CD4-positive, alpha-beta T cell treated with Interleukin-4 for 4 hours (primary cell): ENCODE measurements at places on chromosomes 7 and 10.

- peak; percentile 56 for DNase-seq
Measured at GRCh38 chr10:4344492-4344994, 481.5 kb upstream of the AKR1E2 start.

DNA sequence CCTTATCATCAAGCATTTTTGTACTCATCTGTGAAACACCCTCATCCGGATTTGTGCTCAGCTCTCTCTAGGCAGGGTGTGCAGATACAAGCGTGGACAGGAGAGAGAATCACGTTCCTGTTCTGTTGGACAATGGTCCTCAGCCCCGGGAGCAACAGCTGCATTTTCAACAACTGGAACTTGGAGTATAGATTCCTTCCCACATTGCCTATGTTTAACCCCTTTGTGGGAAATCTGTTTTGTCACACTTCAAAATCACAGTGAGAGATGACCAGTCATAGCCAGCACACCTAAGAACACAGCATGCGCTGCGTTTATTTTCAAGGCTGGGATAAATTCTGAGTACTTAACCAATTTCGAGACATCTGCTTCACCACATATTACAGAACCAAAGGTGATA lies 32.5 kb downstream of the MAP3K8 start:
- DNase-seq: no peak

- DNase-seq: no peak
Measured at GRCh38 chr7:157058068-157058467, 47.6 kb upstream of the MNX1 start.

DNA sequence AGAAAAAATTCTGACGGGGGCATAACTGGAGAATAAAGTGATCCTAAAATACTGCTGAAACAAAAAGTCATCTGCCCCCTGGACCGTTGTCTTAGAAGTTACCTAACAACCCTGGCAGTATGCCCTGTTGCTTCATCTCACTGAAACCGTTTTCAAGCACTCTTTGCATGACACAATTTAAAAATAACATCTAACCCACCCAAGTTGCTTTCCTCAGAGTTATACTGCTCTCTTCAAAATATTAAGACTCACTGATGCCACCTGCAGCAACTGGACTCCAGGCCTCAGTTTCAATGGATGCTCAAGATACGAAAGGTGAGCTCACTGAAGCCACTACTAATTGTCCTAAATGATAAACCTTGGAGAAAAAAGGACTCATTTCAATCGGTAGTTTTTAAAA lies 57.4 kb downstream of the CDK6 start:
- DNase-seq: no peak

DNA sequence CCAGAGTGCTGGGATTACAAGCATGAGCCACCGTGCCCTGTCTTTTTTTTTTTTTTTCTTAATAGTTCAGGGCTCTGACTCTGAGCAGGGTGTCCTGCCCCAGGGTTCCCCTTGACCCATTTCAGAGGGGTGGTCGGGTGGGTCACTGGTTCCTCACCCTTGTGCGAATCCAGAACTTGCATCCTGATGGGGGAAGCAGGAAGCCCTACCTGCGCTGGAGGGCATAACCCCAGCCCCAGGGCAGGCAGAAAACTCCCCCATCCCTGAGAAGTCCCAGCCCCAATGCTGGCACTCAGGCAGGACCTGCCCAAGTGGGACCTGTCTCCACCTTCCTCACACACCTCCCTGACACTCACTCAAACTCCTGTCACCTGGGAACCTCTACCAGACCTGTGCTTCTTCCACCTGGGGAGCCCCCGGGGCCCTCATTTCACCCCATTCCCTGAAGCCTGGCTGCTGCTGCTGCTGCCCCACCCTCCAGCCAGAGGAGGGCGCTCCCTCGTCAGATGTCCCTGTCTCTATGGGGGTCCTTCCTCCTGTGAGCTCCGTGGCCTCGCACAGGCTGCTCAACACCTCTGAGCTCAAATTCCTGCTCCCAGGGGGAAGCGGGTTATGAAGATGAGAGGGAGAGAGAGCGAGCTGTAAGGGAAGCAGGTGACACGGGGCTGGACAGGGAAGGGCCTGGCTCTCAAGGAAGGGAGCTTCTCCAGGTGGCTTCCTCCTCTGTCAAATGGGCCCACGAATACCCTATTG lies 15.1 kb upstream of the ZNF273 start:
- peak; percentile 28 for DNase-seq

GRCh38 chr7:1230411-1231213 lies 2.1 kb upstream of the UNCX start:
- DNase-seq: no peak

DNA sequence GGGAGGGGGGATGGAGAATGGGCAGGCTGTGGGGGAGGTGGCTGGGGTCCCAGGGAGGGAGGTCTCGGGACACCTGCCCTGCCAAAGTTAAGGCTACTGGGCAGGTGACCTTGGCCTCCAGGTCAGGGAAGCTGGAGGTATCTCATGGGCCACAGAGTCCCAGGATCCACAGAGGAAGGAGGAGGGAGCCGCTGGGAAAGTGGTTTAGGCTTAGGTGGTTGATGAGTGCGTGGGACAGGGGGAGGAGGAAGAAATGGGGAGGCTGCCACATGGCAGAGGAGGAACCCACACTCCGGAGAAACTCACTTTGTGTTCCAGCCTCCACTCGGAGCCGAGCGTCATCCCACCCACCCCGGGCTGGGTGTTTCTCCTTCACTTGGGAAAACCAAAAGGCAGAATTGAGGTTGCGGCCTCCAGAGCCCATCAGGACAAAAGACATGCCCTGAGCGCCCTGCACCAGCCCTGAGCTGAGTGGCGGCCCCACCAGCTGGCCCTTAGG lies 46.1 kb downstream of the ASB13 start:
- DNase-seq: no peak

DNA sequence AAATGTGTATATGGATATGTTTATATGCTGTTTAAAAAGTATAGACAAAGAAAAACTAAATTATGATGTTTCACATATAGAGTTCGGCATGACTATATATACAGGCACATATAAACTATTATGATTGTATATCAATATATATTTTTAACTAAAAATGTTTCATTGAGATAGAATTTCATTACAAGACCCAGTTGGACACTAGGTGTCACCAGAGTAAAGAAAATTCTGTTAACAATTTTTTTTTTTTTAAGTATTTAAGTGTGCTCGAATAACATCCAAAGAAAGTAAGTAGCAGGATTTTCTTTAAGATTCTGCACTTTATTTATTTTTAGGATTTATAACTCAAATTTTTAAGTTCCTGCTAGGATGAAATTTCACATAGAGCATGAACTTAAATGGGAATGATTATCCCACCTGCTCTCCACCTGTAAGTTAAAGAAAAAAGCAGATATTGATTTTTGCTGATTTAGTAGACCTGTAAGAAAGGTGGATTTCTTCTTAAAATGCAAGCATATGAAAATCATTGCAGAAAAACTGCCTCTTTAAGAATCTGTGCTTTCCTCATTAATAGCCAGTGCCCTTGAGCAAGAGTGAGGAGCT lies 961.5 kb downstream of the PCDH15 start:
- no peak for DNase-seq

DNA sequence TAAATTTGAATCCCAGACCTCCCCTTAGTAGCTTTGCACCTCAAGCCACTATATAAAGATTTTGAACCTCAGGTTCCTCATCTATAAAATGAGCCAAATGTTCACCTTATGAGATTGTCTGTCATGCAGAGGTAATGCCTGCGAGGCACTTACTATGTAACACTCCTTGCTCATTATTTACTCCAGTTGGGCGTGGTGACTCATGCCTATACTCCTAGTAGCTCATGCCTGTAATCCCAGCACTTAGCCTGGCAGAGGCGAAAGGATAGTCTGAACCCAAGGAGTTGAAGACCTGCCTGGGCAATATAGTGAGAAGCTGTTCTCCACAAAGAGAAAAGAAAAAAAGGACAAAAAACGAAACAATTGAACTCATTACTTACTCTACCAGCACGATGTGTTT lies 82.2 kb downstream of the MDFIC start:
- no peak for DNase-seq

DNA sequence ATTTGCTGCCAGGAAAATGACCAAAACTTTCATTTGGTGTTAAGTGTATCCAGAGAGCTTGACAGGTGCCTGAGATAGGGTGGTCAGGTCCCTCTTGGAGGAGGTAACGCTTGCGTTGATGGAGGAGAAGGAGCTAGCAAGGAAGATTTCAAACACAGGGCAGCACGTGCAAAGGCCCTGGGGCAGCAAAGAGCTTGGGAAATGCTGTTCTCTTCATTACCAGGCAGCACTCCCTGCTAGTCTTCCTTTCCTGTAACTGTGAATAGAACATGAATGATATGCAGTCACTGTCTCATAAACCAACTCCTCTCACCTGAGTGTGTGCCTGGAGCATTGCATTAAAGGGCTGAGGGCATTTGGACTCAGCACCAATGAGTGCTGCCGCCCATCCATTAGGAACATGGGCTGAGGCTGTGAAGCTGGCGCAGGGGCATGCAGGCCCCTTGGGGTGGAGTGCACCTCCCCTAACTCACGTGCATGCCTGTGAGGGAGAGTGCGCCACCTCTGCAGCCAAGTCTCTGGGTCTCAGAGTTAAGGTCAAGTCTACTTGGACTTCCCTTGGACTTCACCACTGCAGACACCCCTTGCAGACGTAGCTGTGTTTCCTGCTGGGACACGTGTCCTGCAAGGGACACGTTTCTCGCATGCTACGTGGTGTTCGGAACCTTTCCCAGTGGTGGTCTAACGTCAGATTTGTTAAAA lies 136.8 kb downstream of the PAXIP1 start:
- no peak for DNase-seq

DNA sequence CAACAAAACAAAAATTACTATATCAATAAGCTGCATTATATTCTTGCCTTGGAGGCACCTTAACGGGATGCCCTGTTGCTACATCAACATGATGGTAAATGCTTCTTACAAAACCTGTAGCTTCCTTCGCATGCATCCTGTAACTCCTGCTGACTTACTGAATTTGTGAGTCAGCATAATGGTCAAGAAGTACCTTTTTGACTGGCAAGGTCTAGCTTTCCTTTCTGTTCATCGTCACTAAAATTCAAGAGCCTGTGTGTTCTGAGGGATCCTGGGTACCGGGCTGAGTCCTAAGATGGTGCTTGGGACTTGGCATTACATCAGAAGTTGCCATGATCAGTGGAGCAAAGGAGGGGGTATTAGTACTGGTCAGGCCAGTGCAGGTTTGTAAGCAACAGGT lies 4.9 kb downstream of the PFKFB3 start:
- DNase-seq: no peak

DNA sequence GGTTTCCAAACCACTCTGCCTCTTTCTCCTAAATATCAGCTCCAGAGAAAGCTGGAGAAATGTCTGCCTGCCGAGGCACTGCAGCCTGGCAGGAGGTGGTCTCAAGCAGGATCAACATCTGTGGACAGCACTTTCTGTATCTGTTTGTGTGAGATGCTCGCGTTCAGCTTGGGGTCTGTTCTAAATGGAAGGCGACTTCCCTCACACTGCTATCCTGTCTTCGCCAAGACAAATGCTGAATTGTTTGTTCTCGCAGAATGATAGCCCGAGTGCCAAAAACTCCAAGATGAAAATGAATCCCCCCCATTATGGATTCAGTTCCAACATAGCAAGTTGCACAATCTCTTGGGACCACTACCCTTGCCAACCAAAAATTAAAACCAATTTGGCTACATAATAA lies 72.2 kb upstream of the PALS2 start:
- no peak for DNase-seq

DNA sequence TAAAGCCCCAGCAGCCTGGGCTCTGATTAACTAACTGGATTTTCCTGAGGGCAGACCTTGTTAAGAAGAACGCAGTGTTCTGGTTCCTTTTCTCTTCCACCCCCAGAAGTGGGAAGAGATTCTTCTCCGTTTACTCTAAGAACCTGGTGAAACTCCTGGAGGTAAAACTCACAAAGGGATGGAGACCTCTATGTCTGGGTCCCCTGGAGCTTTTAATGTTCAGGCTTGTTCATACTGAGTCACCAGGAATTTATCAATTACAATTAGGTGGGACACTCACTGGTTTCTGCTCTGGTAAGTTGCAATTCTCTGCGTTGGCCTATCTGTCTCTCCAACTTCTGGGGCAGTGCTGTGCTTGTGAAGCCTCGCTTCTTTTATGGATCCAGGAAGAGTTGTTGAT lies 73.3 kb upstream of the CACNB2 start:
- no peak for DNase-seq

- no peak for DNase-seq
Measured at GRCh38 chr10:69451784-69452251, 553 bp downstream of the TSPAN15 start.

- DNase-seq: no peak
Measured at GRCh38 chr7:957418-958220, 3.1 kb upstream of the ADAP1 start.

DNA sequence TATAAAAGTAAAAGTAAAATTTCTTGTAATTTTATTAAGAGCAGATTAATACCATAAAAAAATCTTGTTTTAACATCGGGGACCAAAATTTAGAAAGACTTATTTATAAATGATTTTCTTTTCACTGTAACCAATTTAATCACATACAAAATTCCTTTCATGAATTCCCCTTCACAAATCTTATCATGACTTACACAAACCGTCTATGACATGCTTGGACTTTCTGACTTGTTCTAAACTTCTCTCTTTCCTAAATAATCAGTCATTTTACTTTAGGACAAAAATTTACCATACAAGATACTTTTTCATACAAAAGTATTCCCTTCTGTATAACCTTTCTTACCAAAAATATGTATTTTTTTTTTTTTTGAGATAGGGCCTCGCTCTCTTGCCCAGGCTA lies 9.3 kb downstream of the CROT start:
- DNase-seq: no peak

DNA sequence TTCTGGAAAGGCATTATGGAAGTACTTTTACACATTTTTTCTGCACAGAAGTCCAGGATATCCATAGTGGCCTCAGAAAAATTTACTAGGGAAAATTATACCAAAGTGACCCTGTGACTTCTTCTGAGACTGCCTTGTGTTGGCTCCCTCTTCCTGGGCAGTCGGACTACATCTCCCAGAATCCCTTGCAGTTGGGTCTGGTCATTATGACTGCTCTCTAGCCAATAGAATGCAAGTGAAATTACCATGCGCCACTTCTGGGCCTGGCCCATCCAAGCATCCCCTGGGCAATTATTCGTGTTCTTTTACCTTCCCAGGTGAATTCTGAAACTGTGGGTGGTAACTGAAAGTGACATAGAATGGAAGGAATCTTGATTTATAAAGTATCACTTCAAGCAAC lies 430.9 kb downstream of the ACTR3B start:
- no peak for DNase-seq

- DNase-seq: no peak
Measured at GRCh38 chr7:128017460-128017859, 13.8 kb downstream of the LRRC4 start.

GRCh38 chr10:56469482-56469881 lies 108.4 kb upstream of the ZWINT start:
- DNase-seq: no peak

DNA sequence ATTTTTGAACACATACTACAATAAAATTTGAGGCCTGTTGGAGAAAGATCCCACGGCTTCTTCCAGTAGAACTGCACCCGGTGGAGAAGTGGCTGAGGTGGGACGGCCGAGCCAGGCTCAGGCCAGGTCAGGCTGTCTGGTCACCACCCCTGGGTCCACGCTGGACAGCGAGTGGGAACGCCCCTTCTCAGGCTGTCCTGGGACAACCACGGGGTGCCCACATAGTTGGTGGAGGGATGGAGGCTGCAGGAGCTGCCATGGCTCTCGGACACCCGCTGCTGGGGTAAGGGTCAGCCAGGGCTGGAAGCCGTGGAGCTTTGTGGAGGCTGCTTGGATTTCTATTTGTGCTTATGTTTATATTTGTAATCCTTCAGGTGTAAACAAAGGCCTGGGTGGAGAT lies 206.5 kb downstream of the DNAJB6 start:
- DNase-seq: no peak

- peak; percentile 13 for DNase-seq
Measured at GRCh38 chr10:108544500-108545120, 1378.7 kb downstream of the XPNPEP1 start.
